Left renal cortex interstitium (tissue), 4 donors: ENCODE measurements at places on chromosomes 13 and 19. TPM values are rescaled to one million over a fixed set of nuclear protein-coding genes. Genes with fewer than 3 reads are reported as not detected.

GRCh38 chr19:35438527-35438926 is 9.5 kb upstream of the FFAR2 start:
- no peak for DNase-seq

DNA sequence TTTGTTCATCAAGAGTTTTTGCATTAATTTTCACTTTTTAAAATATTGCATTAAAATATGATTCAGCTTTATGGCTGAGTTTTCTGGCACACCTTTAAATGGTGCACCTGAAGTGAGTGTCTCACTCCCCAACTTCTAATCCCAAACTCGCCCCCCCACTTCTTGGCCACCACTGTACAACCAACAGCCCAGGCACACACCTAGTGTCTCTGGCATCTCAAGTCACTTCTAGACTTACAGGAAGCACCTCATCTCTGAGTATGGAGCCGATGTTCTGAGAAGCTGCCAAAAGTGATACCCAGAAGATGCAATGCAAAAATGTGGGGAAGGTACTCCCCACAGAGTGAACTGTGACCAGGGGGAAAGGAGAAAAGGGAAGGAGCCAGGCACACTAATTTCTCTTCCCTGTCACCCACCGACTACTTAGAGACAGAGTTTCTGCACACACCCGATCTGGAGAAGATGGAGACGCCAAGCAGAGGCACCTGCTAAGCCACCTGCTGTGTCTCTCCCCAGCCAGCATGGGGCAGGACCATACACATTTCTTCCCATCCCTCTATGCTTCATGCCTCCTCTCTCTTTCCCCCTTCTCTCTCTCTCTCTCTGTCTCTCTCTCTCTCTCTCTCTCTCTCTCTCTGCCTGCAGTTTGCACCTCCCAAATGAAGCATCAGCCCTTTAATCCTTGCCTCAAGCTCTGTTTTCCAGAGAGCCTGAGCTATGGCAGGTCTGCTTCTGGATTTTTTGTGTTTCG is 155.3 kb upstream of the ZNF507 start:
- no peak for DNase-seq

- no peak for DNase-seq
Measured at GRCh38 chr19:46659151-46660007, 1.6 kb downstream of the DACT3 start.

DNA sequence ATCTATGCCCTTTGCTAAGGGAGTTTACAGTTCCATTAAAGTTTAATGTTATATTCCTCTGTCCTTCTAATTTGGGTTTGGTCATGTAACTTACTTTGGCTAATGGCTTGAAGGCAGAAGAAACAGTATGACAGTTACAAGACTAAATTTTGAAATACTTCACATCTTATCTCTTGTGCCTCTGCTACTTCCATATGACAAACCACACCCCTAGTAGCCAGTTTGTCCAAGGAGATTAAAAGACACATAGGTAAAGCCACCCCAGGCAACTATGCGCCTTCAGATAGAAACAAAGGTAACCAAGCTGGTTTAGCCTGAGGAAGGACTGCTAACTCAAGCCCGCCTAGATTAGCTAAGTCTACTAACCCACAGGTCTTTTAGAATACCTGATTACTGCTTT is 273.4 kb upstream of the MIR17HG start:
- no peak for DNase-seq

GRCh38 chr13:18949970-18950369 is 231.7 kb downstream of the TUBA3C start:
- DNase-seq, result no peak

GRCh38 chr13:21980049-21980448 is 309.2 kb downstream of the FGF9 start:
- DNase-seq, result no peak

DNA sequence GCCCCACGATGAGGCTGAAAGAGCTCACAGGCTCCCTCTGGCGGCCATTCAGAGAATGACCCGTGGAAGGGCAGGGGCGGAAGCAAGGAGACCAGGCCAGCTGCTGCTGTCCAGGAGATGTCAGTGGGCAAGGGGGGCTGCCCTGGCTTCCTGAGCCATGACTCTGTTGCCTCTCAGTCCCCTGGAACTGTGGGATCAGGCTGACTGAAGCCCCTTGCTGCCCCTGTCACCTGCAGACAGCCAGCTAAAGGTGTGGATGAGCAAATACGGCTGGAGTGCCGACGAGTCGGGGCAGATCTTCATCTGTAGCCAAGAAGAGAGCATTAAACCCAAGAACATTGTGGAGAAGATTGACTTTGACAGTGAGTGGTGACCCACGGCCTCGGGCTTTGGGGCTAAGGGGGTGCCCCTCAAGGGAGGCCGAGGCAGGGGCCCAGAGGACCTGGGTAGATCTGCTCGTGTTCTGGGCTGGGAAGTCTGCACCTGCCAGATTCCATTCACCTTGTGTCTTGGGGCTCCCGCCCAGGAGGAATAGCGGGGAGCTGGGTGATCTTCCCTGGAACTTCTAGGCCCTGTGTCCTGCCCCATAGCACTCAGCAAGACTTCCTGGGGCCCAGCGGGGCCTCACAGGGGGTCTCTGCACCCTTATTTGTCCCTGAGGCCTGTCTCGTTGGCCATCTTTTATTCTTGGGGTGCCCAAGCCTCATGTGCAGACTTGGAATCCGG is 12.5 kb upstream of the ACTN4 start:
- peak; percentile 46 for DNase-seq

GRCh38 chr13:51326777-51327176 is 12.7 kb upstream of the SERPINE3 start:
- DNase-seq, result no peak

DNA sequence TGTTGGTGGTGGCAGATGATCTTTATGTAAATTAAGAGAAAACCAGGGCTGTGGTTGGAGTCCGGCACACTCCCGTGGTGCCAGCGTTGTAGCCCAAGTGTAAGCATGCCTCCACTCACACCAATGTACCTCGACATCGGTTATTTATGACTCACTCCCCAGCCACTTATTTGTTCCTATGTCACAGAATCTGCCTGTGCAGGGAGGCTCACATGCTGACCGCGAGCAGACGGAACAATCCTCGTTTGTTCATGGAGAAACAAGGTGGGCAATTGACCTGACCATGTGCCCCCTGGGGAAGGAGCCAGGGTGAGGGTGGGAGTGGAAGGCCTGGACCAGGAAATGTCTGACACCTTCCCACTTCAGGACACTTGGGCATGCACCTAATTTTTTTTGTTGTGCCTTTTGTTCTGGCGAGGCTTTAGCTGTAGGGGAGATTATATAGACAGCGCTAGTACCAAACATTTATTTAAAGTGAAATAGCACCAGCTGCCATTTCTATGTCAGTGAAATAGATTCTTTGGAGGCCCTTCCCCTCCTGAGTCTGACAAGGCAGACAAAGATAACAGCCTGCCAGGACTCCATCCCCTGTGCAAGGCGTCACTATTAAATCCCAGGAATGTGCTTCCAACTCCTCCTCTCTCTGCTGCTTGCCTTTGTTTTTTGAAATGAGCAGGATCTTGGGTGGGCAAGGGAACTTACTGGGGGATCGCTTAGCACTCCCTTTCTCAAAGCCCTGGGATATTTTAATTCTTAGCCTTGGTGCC is 394.2 kb downstream of the FGF9 start:
- DNase-seq, result no peak

GRCh38 chr19:14052470-14052869 is 9.4 kb downstream of the PALM3 start:
- DNase-seq, result no peak

DNA sequence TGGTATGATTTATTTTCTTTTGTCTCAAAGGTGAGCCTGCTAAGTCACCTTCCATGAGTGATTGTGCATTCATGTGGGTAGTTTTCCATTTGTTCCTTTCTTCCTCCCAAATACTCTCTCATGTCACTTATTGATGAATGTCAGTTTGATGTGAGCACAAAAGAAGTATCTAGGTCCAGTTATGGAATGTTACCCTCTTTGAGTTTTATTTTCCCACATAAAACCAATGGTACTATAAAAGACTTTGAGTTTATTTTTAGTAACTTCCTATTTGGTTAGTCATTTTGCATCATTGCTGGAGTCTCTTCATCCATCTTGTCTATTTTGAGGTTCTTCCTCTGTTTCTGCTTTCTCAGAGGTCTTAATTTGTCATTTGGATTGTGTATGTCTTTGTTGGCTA is 321.3 kb downstream of the GPC6 start:
- DNase-seq, result no peak

- DNase-seq, result no peak
Measured at GRCh38 chr19:53518716-53519115, 19.2 kb upstream of the ZNF331 start.

DNA sequence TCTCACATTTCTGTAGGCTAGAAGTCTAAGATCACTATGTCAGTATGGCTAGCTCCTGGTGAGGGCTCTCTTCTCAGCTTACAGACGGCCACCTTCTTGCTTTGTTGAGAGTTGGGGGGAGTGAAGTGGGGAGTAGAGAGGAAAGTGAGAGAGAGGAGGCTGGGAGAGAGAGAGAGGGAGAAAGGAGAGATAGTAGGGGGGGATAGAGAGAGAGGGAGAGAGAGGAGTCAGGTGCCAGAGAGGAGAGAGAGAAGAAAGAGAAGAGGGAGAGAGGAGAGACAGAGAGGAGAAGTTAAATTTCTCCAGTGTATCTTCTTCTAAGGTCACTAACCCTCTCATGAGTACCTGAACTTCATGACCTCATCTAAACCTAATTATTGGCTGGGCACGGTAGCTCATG is 28.7 kb downstream of the ZSWIM4 start:
- DNase-seq, result no peak

- DNase-seq, result no peak
Measured at GRCh38 chr19:30861919-30862318, 487.3 kb downstream of the TSHZ3 start.

GNA15 gene
- 1.0 TPM for polyA plus RNA-seq

ALDH16A1 gene
- 14.6 TPM for polyA plus RNA-seq

STK24 gene
- polyA plus RNA-seq, result 129 TPM
